Calu3 (cell line): ENCODE measurements at places on chromosomes 7 and 10. TPM values are rescaled to one million over a fixed set of nuclear protein-coding genes. Genes with fewer than 3 reads are reported as not detected.

DNA sequence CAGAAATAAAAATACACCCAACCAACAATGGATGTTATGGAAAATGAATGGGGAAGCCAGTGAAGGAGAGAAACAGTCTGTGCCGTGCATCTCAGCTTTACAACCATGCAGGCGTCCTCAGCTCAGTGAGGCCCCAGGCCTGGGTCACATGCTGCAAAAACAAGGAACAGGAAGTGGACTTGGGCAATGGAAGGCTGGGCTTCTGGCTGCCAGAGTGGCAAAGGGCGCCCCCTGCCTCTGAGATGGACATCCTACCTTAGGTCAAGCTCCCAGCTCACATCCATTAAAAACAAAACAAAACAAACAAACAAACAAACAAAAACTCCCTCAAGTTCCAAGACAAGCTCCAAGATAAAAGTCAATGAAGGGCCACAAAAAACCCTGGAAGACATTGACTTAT is 54.7 kb upstream of the AFAP1L2 start:
- DNase-seq: peak; percentile 41

GRCh38 chr7:81277691-81278090 is 358.8 kb upstream of the SEMA3C start:
- DNase-seq: no peak

GRCh38 chr10:11668847-11669610 is 57.6 kb upstream of the USP6NL start:
- no peak for DNase-seq

GRCh38 chr7:92266415-92267241 is 20.9 kb downstream of the ANKIB1 start:
- no peak for DNase-seq

DNA sequence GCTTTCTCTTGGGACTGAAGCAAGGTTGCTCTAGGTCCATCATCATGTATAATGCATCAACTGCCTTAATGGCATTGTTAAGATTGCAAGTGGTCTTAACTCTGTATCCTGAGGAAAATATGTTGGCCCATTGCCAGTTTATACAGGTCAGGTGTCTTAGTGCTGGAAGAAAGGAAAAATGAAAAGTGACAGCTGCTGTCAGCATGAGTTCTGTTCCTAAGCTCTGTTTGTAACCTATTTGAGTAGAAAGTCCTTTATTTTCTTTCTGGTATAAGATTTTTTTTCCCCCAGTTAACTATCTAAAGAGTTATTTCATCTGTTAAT is 127.2 kb downstream of the SRI start:
- no peak for DNase-seq

DNA sequence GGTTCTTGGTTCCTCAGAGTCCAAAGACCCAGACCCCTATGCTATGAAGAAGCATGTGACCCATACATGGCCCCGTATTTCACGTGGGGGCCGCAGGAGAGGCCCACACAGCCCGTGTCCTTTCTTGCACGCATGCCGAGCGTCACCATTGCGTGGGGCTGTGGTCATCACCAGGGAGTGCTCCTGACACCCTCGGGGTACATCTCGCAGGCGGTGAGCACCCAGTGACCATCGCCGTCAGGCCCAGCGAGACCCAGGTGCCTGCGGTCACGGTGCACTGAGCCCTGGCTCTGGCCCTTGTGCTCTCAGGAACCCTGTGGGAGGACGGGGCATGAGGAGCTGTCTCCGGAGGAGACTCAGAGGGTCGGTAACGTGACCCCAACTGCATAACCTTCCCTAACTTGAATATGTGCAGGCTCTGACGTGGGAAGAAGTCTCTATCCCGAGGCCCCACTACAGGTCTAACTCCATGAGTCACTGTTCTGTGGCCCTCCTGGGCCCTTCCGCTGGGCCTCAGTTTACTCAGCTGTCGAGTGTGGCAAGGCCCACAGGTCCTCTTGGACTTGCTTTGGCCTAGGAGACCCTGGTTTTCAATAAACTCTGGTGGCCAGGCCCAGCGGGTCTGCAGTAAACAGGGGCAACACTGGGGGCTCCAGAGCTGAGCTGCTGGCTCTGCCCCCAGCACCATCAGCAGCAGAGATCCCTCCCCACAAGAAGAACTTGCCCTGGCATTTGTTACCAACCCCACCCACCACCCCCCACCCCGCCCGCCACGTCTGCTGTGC is 503.9 kb downstream of the PTPRN2 start:
- no peak for DNase-seq

DNA sequence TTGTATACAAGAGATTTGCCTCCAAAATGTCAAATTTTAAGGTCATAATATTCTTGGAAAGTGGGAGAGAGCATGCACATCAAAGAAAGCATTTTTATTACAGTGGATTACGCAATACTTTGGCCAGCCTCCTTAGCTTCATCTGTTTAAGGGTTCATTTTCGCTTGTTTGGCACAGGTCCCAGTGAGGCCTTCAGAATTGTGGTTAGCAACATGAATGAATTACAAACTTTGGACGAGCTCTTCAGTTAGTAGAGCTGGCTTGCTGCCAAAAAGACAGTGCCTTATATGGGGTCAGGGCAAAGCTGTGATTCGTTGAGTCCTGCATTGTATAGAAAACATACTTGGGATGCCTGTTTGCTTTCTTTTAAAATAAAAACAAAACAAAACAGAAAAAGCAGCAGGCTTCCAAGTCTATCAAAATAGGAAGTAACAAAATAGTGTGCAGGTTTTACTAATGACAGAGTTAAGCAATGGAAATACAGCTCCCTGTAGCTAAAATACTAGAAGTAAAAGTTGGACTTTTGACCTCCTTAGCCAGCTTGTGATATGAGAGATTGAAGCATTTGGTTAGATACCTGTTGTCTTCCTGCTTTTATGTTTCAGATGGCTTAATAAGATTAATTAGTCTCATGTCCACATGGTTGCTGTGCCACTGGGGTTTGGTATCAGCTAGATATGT is 190.8 kb downstream of the MLLT10 start:
- DNase-seq: peak; percentile 90

GRCh38 chr10:97682042-97682441 is 5.0 kb downstream of the AVPI1 start:
- no peak for DNase-seq

DNA sequence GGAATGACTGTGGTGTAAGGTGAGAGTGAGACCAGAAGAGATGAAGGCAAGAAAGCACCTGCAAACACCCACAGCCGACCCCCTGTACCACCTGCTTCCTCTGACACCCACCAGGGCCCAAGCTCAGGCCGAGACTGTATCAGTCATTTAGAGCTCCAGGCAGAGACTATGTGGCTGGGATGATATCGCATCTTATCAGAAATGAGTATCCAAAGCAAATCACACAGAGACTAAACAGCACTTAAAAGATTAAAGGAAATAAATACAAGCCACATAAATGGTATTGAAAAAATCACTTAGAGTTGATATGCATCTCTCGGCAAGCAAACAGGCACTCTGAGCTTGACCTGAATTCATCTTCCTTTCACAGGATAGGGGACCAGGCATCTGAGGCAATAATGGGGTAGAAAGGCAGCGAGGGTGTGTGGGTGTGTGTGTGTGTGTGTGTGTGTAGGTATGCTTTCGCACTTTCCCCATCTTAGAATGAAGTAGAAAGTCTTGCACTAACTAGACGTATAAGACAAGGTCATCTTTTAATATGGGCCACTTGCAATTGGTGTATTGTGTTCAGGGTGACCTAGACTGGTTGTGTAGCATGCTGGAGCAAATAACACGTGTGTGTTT is 665.9 kb downstream of the KCNMA1 start:
- no peak for DNase-seq

GRCh38 chr7:98414205-98414900 is 13.5 kb upstream of the BAIAP2L1 start:
- no peak for DNase-seq

DNA sequence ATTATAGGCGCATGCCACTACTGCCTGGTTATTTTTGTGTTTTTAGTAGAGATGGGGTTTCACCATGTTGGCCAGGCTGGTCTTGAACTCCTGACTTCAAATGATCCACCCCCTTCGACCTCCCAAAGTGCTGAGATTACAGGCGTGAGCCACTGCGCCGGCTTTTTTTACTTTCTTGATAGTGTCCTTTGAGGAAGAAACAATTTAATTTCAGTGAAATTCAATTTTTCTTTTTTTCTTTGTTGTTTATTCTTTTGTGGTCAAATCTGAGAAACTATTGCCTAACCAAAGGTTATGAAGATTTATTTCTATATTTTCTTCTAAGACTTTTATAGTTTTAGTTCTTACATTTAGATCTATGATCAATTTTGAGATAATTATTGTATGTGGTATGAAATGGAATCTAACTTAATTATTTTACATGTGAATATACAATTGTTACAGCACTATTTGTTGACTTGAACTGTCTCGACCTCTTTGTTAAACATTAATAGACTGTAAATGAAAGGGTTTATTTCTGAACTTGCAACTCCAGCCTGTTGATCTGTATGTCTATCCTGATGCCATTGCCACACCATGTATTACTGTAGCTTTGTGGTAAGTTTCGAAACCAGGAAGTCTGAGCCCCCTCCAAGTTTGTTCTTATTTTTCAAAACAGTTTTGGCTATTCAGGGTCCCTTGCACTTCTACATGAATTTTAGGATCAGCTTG is 19.8 kb upstream of the RASSF4 start:
- DNase-seq: no peak

DNA sequence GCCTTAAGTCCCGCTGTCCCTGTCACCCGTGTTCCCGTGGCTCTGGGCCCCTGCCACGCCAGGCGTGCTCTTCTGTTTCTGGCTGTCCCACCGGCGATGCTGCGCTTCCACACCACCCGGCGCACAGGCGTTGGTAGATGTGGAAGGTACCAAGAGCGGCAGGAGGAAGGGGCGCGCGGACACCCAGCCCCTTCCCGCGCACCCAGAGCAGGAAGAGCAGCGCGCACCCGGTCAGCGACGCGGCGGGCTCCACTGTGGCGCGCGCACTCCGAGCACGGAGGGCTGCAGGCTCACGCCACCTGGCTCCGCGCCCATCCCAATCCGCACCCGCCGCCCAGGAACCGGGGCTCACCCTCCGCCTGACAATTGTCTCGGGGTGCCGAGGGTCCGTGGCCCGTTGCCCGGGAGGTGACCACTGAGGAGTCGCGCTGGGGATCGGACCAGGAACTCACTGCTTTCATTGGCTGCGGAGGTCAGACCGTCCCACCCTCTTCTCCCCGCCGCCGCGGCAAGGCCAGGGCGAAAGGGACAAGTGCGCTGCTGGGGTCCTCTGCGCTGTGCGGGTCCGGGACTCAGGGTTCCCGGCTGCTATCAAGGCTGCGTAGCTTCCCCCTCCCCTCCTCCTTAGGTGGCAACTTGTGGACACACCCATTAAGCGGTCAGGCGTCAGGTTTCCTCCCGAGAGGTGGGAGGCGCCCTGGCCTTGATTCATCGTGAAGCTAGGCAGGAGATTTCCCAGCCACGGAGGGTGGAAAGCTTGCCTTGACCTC is 121.6 kb upstream of the ZNF92 start:
- peak; percentile 58 for DNase-seq

- no peak for DNase-seq
Measured at GRCh38 chr10:88497913-88498312, 85.2 kb downstream of the RNLS start.

- peak; percentile 24 for DNase-seq
Measured at GRCh38 chr7:35593899-35594298, 101.0 kb downstream of the HERPUD2 start.

GRCh38 chr7:67753891-67754290 is 757.3 kb downstream of the TYW1 start:
- DNase-seq: peak; percentile 20

DNA sequence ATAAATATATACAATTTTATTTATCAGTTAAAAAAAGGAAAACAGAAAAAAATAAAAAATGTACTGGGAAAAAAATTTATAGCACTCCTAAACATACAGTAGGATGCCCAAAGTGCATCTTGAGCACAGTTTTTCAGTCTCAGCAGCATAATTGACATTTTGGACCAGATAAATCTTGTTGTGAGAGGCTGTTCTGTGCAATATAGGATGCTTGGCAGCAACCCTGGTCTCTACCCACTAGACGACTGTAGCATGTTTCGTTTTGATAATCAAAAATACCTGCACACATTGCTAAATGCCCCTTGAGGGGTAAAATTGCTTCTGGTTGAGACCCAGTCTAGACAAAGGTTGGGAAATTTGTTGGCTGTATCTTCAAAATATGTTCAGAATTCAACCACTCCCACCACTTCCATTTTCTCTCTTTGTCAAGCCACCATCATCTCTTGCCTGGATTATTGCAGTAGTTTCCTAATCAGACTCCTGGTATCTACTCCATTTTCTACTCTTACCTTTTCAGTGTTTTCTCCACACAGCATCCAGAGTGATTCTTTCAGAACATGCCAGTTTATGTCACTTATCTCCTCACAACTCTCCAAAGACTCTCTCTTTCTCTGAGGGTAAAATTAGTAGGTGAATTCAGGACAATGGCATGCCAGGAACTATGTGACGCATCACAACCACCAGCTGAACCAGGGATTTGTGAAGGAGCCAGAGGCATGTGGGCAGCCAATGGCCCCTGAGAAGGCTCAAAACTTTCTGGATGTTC is 91.4 kb downstream of the GPR85 start:
- no peak for DNase-seq

DNA sequence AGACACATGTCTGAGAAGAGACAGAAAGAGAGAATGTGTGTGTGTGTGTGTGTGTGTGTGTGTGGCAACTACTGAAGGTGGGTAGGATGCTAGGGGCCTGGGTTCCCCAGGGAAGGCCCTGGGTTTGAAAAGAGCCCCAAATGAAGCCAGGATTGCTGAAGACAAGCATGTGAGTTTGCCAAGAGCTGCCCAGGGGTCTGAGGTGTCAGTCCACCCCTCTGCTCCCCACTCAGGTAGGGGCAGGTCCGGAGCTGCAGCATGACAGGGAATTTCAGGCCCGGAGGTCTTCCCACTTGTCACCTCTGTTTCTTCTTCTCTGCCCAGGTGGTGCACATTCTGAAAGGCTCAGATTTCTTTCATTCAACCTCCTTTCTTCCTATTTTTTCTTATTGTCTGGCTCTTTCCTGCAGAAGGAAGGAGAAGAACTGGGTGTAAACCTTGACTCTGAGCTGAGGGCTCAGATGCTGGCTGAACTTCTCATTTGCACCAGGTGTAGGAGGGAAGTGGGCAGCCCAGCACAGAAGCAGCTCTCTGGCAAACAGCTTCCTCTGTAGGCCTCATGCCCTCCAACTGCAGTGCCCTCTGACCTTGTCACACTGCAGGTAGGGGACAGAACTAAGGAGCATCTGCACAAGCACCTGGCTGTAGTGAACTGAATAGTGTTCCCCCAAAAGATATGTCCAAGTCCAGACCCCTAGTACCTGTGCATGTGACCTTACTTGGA is 79.6 kb upstream of the LRRC4 start:
- no peak for DNase-seq

The SLC26A3 gene
- not detected in 2 replicates for total RNA-seq

The CRTAC1 gene
- not detected in 2 replicates for total RNA-seq

The RBP3 gene
- not detected in 2 replicates for total RNA-seq

The MINPP1 gene
- total RNA-seq: 12.6 and 13.9 TPM in 2 replicates

The CLDN4 gene
- 283 and 325 TPM in 2 replicates for total RNA-seq

The ASB4 gene
- total RNA-seq: 0.47 TPM in 1 of 2 replicates, not detected in the other
